ENCODE measurements at places on chromosomes 2 and 18.
A peak's percentile ranks its signal among the peaks of the same experiment; 100 is the strongest.

DNA sequence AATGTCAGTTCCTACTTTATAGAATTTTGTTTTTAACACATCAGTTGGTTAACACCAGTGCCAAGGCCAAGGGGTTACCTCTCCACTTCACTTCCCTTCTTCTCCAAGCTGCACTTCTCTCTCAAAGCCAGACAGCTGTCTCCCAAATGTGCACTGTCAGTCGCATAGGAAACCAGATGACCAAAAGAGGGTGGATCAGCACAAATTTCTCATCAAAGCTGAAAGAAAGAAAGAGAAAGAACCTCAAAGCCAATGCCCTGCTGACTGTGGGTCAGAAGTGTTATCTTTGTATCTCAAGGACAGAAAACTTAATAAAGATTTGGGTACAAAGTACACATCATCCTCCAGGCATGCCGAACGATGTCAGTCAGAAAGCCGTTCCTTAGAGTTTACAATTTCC, 32.2 kb downstream of the SPATS2L start:
- no peak for DNase-seq

- DNase-seq: no peak
Measured at GRCh38 chr2:101995019-101995418, 3.3 kb downstream of the IL1R2 start.

DNA sequence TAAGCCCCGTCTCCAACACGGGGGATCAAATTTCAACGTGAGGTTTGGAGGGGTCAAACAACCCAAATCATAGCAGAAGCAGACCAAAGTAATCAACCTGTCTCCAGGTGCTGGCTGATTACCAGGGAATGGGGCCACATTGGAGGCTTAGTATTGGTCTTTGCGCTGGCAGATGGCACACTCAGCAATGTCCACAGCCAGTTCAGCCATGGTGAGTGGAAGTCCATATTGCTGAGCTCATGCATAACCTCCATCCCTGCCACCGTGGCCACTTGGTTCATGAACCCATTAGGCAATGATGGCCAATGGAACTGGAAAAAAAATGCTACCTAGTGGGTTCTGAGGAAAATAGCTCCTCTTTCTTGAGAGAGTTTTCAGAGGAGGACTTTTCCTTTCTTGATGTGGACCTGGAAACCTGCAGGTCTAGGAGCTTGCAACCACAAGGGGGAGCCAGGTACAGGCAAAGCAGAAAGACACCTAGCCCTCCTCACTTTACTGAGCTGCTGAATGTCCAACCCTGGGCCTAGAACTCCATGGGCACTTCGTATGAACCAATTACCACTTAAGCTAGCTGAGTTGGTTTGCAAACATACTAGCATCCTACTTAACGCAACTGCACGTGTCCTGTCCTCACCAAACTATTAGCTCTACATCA, 128.0 kb upstream of the GYPC start:
- DNase-seq: no peak

DNA sequence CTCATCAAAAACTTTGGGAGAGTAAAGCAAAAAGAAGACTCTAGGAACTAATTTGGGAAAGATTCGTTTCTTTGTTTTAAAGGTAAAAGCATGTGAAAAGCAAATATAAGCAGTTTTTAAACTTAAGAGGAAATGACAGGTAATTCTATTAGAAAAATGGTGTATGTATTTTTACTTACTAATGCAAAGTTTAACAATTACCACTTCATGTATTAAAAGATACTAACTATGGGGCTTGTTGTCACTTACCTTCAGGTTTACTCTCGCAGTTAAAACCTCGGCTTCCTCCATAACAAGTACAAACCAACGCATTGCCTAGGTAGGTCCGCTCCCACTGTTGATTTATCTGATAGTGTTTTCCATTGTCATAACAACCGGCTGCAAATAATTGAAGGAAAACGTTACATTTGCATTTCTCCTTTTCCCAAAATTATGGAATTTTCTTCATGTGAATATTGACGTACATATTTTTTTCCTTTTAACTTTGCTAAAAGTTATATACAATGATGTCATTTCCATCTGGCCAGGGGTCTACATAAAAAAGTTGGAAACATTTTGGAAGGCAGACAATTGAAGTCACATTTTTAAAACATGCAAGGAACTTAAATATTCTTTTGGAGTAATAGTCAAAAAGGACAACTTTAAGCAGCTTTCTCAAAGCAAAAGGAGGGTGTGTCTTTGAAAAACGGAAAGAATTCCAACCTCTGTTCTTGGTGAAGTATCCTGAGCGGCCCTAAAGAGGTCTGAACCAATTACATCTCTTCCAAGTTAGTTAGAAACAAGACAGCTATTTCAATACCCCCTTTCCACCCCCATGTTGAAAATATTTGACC, 1.2 kb downstream of the FN1 start:
- DNase-seq: peak; percentile 28

DNA sequence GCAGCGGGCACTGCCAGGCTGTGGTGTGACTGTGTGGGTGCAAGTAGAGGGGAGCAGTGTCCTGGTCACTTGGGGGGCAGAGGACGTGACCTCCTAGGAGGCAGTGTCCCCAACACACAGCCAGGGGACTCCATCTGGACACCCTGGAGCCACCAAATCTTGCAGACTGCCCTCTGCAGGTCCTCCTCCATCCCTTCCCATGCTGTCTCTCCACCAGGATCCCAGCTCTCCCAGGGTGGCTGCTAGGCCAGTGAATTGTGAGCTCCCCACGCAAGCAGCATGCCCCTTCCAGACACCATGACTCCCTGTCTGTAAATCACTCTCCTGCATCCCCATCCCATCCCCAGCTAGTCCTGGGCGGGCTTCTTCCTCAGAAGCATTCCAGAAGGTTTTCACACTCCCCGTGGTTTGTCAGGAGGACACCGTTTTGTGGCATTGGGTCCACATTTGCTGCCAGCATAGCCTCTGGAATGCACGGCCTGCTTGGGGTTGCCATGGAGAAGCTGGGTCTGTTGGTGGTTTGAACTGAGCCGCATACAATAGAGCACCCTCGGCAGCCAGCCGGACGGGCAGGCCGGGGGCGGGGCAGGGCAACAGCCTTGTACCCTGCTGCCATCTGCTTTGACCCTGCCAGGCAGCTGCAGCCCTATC, 210.7 kb downstream of the KLHL29 start:
- DNase-seq: no peak

GRCh38 chr2:11745613-11746375, 638 bp upstream of the LPIN1 start:
- no peak for DNase-seq

DNA sequence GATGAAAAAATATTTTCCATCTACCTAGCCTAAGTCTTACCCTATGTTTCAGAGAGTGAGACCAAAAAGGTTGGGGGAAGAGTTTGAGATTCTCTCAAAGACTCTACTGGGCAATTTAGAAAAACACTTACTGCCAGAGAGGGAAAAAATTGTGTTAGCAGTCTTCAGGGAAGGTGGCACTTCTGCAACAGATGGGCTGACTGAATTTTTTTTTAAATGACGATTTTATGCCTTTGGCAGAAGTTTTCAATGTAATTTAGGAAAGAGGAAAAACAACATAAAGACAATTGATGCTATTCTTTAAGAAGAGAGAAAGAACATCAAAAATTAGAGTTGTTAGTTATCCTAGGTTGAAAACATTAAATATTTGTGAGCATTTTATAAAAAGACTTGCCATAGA, 1894.5 kb upstream of the PIK3C3 start:
- DNase-seq: no peak

DNA sequence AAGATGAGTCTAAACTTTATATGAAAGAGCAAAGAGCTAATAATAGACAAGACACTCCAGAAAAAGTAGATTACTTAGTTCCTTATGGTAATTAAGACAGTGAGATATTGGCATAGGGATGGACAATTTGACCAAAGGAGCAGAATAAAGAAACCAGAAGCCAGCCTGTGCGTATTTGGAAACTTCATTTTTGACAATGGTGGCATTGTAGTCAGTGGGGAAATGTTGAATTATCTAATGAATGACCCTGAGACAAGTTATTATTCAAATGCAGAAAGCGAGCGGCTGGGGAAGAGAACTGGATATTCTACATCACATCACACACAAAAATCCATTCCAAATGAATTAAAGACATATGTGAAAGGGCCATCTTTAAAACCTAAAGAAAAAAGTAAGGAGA, 144.3 kb downstream of the DTNB start:
- no peak for DNase-seq

GRCh38 chr2:147003081-147003480, 841.7 kb upstream of the ACVR2A start:
- no peak for DNase-seq

GRCh38 chr2:1405124-1405523, 8.1 kb upstream of the TPO start:
- no peak for DNase-seq

DNA sequence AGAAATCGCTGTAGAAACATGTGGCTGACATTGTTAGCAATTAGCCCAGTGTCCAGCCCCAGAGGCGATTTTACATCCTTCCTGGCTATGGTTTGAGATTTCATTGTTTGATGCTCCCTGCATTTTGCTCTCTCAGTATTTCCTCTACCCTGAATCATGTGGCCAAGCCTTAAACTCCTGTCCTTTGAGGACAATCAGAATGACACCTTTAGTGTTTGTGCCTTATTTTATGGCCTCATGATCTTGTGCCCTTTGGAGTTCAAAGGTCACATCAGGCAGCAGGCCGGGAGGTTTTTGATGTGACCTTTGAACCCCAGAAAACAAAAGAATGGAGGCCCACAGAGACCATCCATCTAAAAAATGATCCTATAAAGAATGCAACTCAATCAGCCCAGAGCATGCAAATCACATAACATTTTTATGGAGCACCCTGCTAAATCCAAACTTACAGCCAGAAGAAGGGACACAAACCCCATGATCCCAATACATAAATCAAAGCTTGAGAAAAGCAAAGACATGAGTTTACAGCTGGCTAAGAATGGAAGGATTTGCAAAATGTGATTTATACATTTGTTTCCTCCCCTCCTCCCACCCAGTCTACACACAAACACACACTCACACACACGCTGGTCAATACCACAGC, 52.5 kb downstream of the FECH start:
- no peak for DNase-seq

DNA sequence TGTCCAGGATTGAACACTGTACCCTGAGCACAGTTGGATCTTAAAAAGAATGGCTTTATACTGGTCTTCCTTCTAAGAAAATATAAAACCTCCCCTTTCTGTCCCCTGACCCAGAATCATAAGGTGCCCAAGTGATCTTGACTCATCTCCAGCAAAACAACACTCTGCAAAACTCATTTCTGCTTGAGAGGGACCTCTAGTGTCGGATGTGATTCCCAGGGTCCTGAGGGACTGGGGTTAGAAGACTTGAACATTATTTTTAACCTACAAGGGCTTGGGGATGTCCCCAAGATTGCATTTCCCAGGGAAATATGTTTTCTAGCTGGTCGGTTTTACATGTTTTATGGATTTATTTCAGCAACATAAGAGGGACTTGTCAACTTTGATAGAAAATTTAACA, 1318.5 kb upstream of the CELF4 start:
- no peak for DNase-seq

DNA sequence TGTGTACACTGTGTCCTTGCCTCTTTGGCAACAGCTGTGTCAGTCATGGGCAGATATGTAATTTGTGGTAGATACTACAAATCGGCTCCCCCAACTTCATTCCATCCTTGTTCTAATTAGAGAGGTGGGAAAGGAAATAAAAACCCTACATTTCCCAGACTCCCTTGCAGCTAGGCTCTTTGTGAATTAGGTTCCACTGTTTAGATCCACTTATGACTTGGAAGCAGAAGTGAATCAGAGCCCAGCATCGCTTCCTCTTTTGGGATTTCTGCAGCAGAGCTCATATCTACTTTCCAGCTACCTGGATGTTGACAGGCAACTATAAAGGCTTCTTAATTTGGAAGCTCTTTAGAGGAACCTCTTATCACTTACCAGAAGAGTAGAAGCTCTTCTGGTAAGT, 34.1 kb upstream of the NARS1 start:
- DNase-seq: no peak

- peak; percentile 27 for DNase-seq
Measured at GRCh38 chr2:191385416-191386160, 140.4 kb downstream of the MYO1B start.

DNA sequence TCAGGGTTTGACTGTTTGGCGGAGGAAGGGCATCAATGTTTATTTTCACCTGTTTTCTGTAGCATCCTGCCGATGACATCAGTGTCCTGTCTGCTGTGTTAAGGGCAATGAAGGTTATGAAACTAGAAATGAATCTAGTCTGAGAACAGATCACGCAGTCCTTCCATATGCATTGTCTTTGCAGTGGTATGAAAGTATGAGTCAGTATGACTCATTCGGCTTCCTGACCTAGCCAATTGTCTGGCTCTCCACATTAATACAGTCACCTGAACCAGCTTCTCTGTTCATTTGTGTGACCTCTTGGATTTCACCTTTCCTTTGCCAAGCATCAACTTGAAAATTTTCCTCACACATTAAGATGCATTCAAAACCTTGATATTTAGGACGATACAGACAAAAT, 353.8 kb downstream of the RND3 start:
- peak; percentile 97 for DNase-seq

DNA sequence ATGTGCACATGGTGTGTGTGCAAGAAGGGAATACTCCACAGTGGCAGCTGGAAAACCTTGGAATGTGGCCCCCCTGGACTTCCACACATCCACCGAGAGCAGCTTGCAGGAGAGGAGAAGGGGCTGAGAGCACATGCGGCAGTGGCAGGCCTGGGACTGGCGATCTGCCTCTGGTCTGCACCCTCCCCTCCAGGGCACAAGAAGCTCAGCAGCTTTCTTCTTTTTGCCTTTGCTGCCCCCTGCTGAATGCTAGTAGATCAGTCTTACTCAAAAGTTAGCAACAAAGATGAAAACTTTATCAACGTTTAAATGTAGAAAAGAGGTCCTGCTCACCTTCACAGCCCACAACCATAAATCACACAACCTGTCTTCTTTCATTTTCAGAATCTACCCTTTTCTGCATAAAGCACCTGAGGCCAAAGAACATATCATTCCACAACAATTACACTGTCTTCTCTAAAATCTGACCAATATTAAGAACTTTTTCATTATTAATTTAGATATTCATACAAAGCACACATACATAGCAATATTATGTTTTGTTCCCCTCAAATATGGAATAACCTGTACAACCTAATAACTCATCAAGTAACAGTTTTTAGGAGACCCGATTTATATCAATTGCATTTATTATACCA, 34.6 kb downstream of the TGFBRAP1 start:
- peak; percentile 67 for DNase-seq

DNA sequence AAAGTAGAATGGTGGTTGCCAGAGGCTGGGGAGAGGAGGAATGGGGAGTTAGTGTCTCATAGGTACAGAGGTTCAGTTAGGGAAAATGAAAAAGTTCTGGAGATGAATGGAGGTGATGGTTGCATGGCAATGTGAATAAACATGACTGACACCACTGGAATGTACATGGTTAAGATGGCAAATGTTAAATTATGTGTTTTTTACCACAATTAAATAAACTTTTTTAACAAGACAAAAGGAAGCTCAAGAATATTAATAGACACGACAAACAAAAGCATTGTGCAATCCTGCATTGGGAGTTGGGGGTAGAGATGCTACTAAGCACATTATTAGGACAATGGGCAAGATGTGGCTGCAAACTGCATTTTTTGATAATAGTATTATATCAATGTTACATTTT, 147.7 kb downstream of the TWIST2 start:
- DNase-seq: peak; percentile 41

Measured in PC-3 (cell line).